Putamen (tissue), 1 donor: ENCODE measurements at places on chromosomes 7 and 10.

- DNase-seq = no peak
These were observed 17.2 kb upstream of the AKR1C1 start for GRCh38 chr10:4945766-4946717.

- peak; percentile 23 for DNase-seq
These were observed 819 bp downstream of the HYCC1 start for GRCh38 chr7:23012908-23013714.

DNA sequence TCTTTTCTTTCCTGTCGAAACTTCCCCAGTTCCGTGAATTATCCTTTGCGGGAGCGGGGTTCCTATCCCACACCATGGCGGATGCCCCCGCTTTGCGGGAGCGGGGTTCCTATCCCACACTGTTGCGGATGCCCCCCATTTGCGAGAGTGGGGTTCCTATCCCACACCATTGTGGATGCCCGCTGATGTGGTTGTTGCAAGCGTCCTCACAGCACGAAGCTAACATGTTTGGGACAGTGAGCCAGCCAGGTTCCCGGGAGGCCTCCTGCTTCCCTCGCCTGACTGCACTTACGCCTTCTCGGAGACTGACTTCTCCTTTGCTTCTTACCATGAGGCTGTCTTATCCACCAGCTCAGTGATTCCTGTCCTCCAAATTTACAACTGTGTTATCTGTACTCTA is 134.7 kb downstream of the VIPR2 start:
- DNase-seq = no peak

DNA sequence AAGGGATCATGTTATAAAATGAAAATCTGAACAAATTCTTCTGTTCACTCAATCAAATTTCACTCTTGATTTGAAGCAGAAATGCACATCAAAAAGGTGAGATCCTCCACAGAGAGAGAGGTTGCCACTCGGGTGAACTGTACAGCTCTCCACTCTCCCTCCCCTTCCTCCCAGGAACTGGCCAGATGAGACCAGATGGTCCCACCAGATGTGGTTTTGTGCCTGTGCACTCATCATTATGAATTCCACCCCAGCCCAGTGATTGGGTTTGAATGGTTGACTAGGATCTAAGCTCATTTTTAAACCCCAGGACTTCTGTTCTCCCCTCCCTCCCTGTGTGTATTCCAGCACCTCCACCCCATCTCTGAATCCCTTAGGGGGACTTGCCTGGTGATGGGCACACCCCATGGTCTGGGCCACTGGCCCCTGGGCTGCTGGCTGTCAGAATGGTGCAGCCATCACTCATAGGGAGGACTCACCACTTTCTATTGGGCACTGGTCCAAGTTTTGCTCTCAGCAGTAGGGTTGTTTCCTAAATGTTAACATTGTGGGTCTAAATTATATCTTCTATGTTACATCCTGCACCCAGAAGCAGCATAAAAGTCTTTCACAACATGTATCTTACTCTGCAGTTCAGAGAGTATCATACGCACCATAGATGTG is 393.1 kb downstream of the TNS3 start:
- DNase-seq = no peak

GRCh38 chr7:99531354-99531765 is 20.6 kb downstream of the FAM200A start:
- DNase-seq = no peak

DNA sequence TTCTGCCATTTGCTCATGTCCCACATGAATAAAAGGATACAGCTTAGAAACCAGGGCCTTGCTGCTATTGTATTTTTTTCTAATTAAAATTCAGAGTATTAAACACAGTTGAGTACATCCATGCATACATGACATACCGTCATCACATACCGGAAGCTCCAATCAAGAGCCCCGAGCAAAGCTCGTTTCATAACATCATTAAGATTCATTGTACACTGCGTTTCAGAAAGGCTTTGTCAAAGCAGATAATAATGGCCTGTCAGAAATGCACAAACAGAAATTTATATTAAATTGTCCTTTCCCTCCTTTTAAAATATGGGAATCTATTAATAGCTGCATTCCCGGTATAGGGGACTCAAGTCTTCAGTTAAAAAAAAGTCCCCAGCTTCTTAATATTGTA is 103.4 kb downstream of the PRTFDC1 start:
- DNase-seq = peak; percentile 64

DNA sequence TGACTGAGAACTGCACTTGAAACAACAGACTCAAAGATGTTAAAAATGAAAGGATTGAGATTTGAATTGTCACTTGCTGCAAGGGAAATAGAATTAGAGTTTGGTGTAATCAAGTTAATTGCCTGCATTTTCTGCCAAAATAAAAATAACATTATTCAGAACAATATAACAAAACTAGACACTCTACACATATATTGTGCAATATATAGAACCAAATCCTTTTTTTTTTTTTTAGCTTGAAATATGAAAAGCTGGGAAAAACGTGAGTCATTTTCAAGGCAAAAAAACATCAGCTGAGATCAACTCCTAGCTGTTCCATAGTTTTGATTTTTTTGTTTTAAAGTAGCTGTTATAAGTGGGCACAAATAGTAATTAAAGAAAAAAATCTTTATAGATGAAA is 561.5 kb downstream of the DNAJB9 start:
- no peak for DNase-seq

DNA sequence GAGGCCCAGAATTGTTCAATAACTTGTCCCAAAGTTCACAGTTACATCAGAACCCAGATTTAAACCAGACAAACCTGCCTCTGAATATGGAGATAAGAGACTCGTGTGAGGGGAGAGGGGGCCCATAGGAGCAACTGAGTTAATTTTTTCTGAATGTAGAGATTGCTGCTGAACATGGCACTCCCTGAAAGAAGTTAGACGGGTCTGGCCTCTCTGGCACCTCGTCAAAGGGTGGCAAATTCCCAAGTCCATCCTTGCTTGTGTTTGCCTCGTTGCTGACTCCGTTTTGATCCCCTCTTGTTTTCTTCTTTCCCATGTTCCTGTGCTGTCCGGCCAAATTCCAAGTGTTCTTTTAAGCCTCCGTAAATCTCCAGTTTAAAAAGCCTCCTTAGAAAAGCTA is 35.2 kb upstream of the YAE1 start:
- DNase-seq = no peak

GRCh38 chr7:115127399-115128021 is 205.6 kb downstream of the MDFIC start:
- no peak for DNase-seq

- no peak for DNase-seq
These were observed 108.0 kb upstream of the HABP2 start for GRCh38 chr10:113444766-113445365.

DNA sequence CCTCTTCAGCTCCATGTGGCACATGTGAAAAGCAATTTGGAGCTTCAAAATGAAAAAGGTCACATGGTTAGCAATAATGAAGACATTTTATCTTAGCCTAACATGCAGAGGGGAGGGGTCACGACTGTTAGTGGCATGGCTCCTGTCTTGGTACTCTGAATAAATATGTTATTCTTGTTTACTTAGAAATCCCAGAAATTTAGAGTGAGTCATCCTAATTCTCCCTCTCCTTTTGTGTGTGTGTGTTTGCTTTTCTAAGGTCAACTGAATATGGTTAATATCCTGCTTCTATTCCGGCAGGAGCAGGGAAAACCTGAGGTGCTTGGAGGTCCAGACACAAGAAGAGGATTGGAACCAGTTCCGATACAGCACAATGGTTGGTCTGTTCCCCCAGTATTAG is 17.6 kb downstream of the BCCIP start:
- no peak for DNase-seq

- no peak for DNase-seq
These were observed 2.8 kb upstream of the CYP3A4 start for GRCh38 chr7:99786726-99787335.

DNA sequence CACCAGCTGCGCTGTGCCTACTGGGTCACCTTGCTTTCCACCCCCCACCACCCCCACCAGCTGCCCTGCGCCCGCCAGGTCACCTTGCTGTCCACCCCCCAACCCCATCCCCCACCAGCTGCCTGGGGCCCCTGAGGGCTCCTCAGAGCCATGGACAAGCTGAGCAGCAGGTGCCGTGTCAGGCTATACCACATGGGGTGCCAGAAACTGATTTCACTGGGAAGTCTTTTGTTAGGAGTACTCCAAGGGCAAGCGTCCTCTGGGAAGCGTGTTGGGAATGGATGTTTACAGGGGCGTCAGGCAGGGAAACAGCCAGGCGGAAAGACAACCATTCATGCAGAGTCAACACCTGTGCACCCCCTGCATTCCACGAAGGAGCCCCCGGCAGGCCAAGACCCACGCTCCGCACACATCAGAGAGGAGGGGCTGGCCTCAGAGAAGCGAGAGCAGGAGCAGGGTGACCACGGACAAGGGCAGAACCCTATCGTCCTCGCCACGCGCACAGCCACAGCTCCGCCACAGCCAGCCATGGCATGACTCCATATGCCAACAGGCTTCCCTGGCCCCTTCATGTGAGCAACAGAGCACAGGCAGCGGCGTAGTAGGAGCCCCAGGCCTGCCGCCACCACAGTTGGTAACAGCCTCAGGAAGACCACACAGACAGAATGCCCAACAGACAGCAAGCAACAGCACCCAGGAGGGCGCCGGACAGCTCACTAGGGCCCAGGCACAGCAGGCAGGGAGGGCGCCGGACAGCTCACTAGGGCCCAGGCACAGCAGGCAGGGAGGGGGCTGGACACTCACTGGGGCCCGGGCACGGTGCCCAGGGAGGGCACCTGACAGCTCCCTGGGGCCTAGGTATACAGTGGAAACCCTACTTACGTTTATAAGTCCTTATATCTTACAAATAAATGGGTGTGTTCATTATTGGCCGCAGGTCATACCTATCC is 180.8 kb downstream of the MAD1L1 start:
- DNase-seq = no peak

- DNase-seq = no peak
These were observed 10.0 kb downstream of the SHH start for GRCh38 chr7:155802291-155802690.

DNA sequence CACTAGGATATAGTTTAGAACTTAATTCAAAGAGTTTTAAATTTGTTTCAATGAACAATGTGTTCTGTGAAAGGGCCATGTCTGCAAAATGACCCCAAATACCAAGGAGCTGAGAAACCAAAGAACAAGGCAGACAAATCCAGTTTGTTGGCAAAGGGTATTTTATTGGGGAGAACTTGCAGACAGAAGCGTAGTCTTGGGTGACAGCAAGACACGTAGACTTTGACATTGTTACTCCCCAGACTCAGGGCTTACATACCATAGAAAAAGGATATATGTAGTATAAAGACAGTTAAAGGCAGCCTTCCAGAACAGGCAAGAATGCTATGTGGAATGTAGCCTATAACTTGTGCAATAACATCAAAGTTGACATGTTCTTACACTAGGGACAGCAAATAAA is 95.0 kb upstream of the TAS2R16 start:
- no peak for DNase-seq

DNA sequence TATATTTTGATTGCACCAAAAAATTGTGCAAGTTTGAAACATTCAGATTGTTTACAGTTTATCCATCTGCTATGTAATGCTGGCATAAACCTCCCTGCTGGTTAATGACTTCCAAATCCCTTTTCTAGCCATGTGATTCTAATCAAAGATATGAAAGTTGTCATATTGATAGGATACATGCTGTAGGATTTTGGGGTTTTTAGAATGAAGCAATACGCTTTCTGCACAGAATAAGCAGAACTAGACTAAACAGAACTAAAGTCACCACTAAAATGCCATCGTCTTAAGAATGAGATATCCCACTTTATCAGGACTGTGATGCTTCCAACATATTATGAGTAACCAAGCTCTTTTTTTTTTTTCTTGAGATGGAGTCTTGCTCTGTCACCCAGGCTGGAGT is 856 bp downstream of the SSMEM1 start:
- no peak for DNase-seq

DNA sequence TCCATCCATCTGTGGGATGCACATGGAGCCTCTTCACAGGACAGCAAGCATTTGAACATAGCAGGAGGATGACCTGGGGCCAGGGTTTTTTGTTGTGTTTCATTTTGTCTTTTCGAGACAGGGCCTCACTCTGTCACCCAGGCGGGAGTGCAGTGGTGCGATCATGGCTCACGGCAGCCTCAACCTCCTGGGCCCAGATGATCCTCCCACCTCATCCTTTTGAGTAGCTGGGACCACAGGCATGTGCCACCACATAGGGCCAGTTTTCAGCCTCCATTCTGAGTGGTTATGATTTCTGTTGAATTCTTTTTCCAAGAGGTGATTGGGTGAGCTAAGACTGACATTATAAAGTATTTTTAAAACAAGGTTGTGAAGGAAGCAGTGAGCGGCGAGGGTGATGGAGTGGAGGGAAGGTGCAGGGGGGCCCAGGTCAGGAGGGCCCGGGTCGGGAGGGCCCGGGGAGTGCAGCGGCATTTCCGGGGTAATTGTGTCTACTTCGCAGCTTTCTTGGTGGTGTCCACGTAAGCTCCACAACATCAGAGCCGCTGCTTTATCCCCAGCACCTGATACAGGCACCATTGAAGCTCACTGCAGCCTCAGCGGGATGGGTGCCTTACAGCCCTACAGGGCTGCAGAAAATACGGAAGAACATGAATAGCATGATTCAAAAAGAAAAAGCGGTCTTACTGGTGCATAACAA is 12.0 kb upstream of the LARP4B start:
- no peak for DNase-seq

- no peak for DNase-seq
These were observed 30.0 kb downstream of the SGMS1 start for GRCh38 chr10:50593523-50594376.

GRCh38 chr7:25894002-25894901 is 257.7 kb upstream of the NFE2L3 start:
- peak; percentile 14 for DNase-seq

GRCh38 chr10:74485283-74485682 is 334.3 kb downstream of the ADK start:
- DNase-seq = no peak

DNA sequence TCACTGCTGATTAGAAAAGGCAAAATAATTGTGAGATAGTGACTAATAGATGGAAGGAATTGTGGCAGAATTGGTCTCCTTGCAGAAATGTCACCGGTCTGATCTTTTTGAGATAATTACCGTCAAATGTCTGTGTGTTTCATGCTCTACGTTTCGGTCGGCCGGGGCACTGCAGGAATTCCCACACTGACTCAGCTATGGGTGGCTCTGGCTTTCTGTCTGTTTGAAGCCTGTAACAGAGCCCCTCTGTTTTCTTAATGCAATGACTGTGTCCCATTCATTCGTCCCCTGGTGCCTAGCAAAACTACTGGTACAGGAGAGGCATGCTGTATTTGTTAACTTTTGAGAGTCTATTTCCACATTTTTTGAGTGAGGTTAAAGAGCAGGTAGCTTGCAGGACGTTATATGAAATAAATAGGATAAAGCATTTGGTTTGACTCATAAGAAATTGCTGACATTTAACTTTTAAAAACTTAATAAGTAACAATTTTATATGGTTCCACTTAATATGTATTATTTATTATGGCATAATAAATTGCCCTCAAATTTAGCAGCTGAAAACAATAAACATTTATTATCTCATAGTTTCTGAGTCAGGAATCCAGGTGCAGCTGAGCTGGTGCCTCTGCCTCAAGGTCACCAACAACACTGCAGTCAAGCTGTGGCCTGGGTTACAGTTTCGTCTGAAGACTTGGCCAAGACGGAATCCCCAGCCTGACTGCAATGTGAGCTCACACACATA is 53.3 kb upstream of the CTBP2 start:
- DNase-seq = no peak

- DNase-seq = peak; percentile 9
These were observed 33.5 kb downstream of the FIGNL1 start for GRCh38 chr7:50416527-50417182.

- no peak for DNase-seq
These were observed 84.5 kb downstream of the FAM241B start for GRCh38 chr10:69714572-69714971.
